HS-5 (cell line): ENCODE measurements at places on chromosomes 2 and 18.
A peak's percentile ranks its signal among the peaks of the same experiment; 100 is the strongest.

- DNase-seq, result no peak
Measured at GRCh38 chr2:32835148-32835547, 111.6 kb upstream of the LTBP1 start.

DNA sequence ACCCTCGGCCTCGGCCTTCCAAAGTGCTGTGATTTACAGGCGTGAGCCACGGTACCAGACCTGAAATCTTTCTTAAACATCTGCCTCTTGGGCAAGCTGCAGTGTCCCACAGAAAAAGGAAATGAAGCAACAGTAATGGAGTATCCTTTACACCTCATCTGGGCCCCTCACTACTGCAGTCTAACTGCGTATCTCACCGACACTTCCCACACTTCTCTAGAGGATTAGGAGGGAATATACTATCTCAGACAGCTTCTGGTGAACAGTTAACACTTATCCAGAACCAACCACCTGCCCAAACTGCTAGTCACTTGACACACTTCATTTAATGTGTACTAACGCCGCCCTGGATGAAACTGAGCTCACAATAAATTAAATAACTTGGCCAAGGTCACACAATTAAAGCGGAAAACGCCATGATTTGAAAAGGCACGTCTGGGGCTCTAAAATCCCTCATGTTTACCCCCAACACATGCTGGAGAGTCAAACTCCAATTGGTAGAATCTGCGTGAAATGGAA lies 993 bp downstream of the COX7A2L start:
- DNase-seq, result no peak

- no peak for DNase-seq
Measured at GRCh38 chr2:21069746-21070340, 26.0 kb upstream of the APOB start.

DNA sequence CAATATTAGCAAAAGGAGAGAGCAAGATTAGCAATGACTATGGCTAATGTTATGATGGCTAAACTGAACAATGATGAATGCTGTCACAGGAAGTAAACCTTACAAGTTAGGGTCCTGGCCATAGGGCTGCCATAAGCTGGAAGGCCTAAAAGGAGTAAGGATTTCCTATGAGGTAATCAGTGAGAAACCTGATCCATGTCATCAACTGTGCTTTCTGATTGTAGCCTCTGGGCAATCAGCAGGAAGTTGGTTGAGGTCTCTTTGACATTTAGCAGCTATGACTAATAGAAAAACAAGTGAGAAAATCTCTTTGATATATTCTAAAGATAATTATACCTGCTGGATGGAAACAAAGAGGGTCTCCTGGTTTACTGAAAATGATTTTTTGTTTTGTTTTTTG lies 193.0 kb downstream of the RAB3GAP1 start:
- no peak for DNase-seq

DNA sequence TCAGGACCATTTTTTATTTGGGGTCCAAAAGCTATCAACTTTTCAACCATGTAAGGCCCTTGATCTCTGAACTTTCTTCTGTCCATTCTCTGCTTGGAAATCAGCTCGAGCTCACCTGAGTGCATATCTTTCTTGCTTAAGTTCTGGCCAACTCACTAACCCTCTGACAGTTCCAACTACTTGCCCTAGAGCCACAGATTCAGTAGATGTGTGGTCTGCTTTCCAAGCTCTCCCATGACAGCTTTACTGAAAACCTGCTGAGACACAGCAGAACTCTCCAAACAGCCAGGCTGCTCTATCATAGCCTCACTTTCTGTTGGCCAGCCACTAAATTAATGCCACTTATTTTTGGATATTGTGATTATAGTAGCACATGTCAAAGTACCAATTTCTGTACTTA lies 21.2 kb upstream of the IKZF2 start:
- DNase-seq, result no peak

DNA sequence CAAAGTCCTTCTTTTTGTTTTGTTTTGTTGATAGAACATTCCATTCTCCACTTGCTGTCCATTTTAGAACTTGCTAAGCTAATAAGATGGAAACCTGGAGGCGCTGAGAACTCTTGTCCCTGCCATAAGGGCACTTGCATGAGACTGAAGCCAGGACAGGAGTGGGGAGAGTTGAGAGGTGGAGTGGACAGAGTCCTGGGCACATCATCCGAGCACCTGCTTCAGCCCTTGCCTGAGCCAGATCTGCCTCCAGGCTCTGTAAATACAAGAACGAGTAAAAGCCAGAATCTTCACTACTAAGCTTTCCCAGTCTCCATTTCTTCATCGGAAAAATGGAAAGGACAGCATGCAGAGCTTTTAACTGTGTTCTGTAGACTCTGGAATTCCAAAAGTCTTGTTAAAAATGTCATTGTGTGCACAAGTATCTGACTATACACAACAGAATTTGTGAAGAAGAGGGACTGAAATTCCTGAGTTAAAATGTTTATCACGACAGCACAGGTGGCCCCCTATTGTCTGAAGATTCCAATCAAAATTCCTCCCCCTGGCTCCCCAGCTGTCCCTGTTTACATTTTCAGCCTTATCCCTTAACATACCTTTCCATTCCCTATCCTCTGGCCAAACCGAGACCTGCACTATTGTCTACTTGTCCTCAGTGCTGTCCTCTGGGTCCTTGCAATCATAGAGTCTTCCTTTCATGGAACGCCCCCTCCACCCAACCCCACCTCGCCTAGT lies 498.2 kb upstream of the TNP1 start:
- DNase-seq, result no peak

DNA sequence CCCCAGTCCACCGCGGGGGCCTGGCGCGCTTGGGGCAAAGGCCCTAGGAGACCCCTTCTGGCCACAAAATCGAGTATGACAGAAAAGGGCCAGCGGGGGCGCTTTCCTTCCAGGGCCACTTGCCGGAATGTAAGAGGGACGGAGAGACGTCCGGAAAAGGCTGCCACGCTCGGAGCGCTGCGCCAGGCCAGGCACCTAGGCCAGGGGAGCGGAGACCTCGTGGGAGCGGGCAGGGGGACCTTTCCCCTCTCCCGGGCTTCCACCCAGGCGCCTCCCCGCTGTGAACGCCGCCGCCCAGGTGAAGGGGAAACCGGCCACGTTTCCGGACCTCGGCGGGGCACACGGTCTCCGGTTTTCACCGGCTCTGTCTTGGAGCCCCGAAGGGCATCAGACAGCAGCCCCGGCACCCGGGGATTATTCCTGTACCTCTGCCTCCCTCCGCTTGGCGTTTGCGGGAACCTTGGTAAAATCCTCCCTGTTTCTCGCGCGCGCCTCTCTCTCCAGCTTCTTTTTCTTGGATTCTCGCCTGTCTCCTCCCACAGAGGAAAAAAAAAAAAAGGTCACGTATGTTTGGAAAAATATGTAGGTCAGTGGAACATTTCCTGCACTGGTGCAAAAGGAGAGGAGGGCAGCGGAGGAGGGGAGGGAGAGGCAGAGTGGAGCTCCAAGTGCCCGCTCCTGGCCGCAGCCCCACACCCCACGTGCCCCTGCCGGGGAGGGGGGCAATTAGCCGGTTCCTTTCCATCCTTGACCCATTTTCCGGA lies 1.2 kb upstream of the NPAS2 start:
- peak; percentile 92 for DNase-seq

GRCh38 chr18:80231616-80232015 lies 15.7 kb downstream of the PARD6G start:
- DNase-seq, result no peak

- DNase-seq, result no peak
Measured at GRCh38 chr18:54801374-54801773, 26.9 kb upstream of the RAB27B start.

GRCh38 chr2:42878581-42878980 lies 86.2 kb upstream of the HAAO start:
- DNase-seq, result no peak

- DNase-seq, result no peak
Measured at GRCh38 chr18:32010124-32010721, 8.4 kb upstream of the RNF125 start.

DNA sequence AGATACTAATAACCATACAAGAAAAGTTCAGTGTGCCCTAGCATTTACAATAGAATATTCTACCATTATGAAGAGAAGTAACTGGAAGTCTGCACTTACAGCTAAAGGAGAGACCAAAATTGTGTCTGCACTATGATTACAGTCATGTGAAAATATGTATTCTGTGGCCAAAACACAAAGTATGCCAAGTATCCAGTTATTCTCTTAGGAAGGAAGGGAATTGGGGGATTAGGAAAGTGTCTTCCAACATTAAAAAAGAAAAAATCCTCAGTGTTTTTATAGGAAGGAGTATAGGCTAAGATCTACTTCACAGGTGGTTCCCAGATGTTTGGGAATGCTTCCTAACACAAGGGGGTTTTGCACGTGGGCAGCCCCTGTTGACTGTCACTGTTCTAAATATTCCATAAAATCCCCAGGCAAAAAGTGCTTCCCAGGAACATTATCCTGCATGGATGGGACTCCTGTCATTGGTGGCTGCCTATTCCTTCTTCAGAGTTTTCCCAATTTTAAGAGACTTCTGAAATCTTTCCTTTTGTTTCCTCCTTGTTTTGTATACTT lies 180.2 kb upstream of the KLHL29 start:
- DNase-seq, result no peak

GRCh38 chr2:134289225-134289624 lies 35.4 kb downstream of the MGAT5 start:
- no peak for DNase-seq

GRCh38 chr2:88537640-88538039 lies 85.1 kb upstream of the FOXI3 start:
- no peak for DNase-seq

DNA sequence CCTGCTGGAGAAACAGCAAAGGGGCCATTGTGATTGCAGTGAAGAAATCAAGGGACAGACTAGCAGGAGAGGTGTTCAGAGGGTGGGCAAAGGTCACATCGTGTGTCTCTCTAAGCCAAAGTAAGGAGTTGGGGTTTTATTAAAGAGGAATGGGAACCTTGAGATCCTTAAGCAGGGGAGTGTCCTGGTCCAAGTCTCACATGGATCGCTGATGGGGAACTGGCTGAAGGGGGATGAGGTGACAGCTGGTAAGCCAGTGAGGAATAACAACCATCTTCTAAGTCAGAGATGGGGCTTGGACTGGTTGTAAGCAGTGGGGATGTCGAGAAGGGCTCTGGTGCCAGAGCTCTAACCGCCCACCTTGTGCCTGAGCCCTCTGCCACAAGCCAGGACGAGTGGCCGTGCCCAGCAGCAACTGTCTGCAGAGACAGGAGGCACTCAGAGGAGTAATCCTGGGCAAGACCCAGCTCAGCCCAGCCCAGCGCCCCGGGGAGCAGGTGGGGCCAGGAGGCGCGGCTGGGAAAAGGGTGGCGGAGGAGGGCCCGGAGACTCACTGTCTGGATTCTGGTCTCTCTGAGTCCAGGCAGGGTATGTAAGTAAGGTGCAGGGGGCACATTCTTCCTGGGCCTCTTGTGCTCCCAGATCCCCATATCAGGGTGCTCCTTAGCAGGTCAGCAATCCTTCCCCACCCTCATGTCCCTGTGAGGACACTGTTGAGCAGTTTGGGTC lies 13.7 kb downstream of the WNT10A start:
- DNase-seq, result no peak

DNA sequence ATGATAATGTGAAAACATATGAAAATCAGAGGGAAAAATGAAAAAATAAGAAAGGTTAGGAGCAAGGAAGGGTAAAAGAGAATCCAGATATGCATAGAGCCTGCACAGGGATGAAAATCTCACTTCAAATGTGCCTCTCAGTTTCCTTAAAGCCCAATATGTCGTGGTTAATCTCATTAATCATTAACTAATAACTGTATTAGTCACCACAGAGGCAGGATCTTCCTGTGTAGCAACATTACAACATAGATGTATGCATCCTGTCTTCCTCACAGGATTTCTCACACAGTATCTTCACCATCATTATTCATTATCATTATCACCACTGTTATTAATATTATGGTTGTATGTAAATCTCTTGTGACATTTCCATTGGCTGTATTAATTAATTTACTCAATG lies 361.2 kb upstream of the SOX11 start:
- no peak for DNase-seq

DNA sequence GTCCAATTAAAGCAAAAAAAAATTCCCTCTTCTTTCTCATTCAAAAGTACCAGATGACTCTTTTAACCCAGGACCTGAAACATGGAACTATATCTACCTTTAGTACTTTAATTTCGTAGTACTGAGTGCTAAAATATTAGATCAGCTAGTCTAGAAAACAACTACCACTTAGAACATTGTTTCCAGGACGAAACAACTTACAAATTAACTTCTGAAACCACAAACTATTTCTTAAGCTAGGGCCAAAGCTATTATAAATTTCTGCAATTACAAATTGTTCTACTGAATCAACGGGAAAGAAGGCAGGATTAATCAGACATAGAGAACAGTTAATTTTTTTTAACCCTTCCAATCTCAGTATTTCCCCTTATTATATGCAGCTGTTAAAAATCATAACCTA lies 39.9 kb downstream of the DARS1 start:
- DNase-seq, result no peak

DNA sequence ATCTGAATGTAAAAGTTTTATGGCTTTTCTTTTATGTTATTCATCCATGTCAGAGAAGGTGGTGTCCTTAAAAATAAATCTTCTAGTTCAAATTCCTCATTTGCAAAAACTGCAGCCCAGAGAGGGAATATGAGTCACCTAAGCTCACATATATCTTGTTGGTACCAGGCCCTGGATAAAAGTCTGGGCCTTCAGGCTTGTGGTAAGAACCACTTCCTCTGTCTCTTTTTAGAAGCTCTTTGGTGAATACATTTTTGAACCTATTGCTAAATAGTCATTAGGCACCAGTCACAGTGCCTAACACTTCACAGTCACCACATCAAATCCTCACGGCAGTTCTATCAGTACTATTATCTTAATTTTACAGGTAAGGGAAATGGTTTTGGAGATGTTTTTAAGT lies 199.2 kb downstream of the KCNS3 start:
- DNase-seq, result peak; percentile 57

DNA sequence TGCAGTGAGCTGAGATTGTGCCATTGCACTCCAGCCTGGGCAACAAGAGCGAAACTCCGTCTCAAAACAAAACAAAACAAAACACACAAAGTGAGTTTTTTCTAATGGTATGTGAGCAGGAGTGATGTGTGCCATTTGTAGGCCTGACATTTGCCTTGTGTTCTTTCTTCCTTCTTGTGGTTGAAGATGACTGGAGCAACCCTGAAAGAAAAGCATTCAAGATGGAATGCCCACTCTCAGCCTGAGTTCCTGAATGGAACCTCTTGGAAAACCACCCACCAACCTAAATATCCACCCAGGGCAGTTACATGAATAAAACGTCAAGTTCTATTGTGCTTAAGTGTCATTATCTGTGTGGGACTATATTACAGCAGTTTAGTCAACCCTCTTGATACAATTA lies 26.5 kb downstream of the PGAP1 start:
- DNase-seq, result no peak
